ENCODE measurements at places on chromosomes 11 and 22.

DNA sequence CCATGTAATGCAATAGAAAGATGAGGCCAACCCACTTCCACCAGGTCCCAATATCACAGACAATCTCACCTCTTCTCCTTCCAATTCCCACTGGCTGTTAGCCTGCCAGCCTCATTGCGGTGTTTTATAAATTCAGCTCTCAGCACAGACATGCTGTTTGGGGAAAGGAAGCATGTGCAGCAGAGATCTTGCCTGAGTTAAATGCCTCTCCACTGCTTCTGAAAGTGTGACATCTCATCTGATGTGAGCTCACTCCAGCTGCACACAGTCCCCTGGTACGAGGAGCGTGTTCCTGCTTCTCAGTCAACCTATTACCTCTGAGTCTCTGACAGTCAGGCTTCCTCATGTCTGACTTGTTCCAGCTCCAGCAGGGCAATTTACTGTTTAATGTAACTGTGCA is 122.7 kb upstream of the GUCY1A2 start:
- DNase-seq: no peak

- no peak for DNase-seq
Observed at GRCh38 chr11:86629045-86629706, 43.2 kb downstream of the ME3 start.

GRCh38 chr11:2142762-2143202 is 3.6 kb upstream of the IGF2 start:
- no peak for DNase-seq

- DNase-seq: no peak
Observed at GRCh38 chr11:102153082-102153481, 42.8 kb downstream of the YAP1 start.

DNA sequence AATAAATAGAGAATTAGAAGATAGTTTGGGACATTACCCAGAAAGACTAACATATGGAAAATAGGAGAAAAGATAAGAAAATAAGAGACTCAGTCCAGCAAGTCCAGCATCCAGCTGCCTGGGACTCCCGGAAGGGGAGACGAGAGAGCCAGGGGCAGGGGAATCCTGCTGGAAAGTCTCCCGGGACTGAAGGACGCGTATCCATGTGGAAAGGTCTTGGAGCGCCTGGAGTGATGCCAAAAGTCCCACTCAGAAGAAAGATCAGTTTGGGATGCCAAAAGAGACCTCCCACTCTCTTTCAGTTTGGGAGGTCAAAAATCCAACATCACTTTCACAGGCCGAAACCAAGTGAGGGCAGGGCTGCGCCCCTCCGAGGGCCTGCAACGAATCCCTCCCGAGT is 30.7 kb downstream of the LRFN4 start:
- DNase-seq: no peak

- DNase-seq: no peak
Observed at GRCh38 chr11:45432100-45432499, 146.0 kb upstream of the SYT13 start.

DNA sequence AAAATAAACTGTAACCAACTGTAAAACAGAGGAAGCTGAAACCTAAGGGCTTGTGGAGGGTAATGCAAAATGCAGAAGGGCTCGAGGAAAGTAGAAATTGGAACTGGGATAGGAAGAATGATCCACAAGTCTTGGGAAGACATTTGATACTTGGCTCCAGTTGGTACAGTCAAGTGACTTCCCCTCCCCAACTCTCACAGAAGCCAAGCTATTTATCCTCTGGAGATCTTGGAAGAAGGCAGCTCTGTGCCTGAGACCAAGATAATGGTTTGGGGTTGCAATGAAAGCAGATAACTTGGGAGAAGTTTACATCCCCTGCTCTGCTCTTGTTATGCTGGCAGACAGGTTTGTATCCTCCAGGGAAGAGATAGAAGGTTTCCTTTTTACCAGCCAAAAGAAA is 198.9 kb upstream of the ZC3H12C start:
- no peak for DNase-seq

DNA sequence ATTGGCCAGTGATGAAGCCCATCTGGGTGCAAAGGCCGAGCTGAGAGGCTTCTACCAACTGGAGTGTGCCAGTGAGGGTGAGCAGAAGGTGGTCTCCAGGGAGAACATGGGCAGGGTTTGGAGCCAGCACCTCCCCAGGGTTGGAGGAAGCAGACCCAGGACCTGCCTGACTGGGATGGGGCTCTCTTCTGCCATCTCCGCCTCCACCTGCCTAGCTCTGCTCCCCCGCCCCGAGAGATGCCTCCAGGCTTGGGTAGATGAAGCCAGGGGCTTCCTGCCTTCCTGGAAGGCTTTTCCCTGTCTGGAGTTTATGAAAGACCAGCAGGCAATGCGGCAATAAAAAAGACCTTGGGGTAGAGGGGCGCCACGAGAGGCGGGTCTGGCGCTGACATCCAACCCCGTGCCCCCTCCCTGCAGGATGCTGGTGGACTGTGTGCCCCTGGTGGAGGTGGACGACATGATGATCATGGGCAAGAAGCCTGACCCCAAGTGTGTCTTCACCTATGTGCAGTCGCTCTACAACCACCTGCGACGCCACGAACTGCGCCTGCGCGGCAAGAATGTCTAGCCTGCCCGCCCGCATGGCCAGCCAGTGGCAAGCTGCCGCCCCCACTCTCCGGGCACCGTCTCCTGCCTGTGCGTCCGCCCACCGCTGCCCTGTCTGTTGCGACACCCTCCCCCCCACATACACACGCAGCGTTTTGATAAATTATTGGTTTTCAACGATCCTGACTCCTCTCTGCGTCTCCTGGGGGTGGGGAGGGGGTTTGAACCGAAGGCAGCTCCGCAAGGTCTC is 3.3 kb downstream of the SELENOM start:
- DNase-seq: no peak

DNA sequence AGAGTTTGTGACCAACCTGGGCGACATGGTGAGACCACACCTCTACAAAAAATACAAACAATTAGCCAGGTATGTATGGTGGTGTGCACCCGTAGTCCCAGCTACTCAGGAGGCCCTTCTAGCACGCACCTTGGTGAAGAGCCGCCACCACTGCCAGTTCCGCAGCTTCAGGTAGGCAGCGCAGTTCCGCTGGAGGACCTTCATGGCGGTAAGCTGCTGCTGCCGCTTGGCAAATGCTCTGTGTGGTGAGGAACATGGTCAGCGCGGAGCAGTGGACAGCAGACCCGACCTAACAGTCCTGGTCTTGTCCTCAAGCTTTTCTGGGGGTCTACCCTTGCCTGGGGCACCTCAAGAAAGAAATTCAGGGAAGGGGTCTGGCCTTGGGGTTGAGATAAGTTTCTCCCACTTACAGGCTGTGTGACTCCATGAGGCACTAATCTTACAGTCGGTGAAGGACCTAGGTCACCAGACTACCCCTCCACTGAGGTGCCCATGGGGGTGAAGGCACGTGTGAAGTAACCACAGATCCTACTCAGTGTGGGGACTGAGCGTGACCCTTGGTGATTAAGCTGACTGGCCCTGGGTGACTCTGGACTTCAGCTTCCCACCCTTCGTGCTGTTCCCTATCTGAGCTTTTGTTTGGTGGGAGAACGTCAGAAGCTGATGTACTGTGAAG is 49.6 kb downstream of the APOL1 start:
- DNase-seq: no peak

GRCh38 chr22:50272044-50272802 is 2.0 kb upstream of the MAPK11 start:
- DNase-seq: no peak

DNA sequence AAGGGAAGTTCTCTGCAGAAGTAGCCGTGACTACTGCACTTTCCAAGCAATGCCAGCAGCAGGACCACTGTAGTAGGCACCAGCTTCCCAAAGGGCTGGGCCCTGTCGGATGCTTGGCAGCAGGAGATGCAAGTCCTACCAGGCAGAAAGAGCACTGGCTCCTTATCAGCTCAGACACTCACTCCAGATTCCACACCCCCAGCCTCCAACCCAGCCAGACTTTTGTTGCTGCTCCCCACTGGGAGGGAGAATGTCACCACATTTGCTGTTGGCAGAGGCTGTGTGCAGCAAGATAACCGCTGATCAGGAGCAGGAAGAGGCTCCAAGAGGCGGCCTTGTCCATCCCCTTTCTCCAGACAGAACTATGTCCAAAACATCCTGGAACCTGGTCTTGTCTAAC is 118.7 kb downstream of the C11orf58 start:
- DNase-seq: no peak

DNA sequence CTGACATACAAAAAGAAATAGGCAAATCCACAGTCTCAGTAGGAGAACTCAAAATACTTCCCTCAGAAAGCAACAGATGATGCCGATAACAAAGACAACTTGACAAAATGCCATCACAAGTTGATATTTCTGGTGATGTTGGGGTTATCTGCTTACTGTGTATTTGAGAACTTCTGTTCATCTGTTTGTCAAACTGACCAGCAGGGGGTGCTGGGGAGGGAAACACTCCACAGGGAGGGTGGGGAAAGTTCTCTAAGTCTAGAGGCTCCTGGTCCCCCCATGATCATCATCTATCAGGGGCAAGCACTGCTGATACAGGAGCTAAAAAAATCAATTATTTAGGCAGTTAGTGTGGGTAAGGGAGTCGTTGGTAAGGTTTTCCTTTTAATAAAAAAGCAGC is 19.2 kb downstream of the GLYATL1 start:
- DNase-seq: no peak

DNA sequence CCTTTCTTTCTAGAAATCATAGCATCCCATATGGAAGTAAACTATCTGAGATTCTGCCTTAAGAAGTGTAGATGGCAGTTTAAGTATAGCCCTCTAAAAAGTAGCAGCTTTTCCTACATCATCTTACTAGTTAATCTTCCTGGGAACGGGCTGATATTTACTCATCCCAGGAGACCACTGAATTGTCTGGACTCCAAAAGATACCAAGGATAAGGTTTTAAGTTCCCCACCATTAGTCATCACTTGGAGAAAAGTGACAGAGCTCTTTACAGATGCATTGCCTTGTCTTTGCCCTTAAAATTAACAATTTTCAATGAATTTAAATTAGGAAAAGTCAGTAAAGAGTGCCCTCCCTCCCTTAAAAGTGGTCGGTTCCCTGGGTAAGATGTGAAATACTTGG is 129.5 kb downstream of the MAML2 start:
- DNase-seq: no peak

DNA sequence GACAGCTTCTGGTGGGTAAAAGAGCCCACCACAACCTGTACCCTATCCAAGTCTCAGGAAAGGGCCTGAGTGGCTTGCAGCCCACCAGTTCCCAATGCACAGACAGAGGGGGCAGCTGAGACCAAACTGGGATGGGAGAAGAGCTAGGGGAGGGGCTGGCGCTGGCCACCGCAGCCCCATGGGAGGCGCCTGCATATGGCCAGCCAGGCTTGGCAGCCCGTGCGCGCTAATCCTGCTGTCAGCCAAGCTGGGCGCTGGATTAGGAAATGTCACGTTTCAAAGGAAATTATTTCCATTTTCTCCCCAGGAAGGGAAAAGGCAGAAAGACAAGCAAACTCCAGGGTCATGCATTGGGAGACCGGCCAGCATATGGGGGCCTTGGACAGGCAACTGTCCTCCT is 236.8 kb downstream of the BUD13 start:
- no peak for DNase-seq

DNA sequence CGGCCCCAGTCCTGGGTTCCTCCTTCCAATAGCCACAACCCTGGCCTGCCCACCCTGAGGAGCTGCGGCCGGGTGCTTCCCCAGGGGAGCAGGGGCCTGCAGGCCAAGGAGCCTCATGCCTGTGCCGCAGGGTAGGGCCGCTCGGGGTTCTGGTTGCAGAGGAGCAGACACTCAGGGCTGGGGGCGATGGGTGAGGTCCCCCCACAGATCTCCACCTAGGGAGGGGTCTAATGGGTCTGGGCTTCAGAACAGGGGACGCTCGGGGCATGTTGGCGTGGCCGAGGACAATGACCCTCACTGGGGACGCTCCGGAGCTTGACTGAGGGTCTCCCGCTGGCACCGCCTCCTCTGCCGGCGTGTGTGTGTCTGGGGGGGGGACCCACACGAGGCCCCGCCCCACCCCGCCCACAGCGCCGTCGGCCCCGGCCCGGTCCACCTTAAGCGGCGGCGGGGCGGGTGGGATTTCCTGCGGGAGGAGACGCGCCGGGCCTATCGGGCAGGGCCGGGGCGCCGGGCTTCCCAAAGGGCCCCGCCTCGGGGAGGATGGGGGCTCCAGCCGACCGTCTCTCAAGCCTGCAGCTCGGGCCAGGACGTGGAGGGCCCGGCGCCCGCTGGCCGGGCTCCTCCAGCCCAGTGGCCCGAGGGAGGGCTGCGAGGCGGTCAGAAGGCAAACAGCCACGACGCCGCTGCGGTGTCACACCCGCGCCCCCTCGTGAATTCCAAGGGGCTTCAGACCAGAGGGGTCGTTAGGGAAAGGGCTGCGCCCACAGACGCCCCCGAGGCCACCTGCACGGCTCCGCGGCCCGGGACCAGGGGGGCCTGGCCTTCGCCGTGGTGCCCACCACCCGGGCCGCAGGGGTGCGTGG is 640 bp upstream of the ZDHHC8 start:
- DNase-seq: peak; percentile 62

DNA sequence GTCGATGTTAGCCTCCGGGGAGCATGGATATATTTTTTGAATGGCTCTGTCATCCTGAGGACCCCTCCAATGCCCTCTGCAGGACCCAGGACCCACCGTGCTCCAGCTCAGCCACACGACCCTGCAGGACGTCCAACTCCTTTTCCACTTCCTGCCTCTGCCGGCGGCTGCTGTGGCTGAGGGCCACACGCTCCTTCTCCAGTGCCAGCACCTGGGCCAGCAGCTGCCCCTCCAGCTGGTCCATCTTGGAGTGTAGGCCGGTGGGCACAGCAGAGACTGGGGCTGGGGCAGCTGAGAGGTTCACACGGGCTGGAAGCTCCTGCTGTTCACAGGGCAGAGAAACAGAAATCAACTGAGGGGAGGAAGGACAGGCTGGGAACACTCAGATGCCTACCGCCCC is 15.6 kb downstream of the NPTXR start:
- no peak for DNase-seq
